Posterior vena cava (tissue), 2 donors: ENCODE measurements at places on chromosomes 5 and 9.

- DNase-seq = no peak
Measured at GRCh38 chr9:87233899-87234455, 263.7 kb upstream of the DAPK1 start.

- no peak for DNase-seq
Measured at GRCh38 chr5:59652449-59652848, 241.1 kb downstream of the PDE4D start.

GRCh38 chr5:14101922-14102321 lies 41.2 kb upstream of the TRIO start:
- no peak for DNase-seq

DNA sequence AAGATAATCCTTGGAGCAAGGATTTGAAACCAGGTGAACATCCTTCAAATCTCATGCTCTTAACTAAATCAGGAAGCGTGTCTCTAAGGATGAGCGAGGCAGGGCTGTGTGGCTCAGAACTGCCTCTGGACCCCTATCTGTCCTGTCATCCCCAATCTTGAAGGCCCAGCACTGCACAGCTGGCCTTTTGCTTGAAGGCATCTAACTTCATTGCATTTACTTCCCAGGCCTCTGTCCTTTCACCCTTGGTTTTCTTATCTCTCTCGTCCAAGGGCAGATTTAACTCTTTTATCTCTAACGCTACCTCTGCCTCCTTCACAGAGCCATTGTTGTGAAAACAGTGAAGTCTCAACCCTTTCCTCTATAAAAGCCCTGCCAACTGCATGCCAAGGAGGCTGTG lies 83.8 kb downstream of the UGCG start:
- DNase-seq = peak; percentile 35

DNA sequence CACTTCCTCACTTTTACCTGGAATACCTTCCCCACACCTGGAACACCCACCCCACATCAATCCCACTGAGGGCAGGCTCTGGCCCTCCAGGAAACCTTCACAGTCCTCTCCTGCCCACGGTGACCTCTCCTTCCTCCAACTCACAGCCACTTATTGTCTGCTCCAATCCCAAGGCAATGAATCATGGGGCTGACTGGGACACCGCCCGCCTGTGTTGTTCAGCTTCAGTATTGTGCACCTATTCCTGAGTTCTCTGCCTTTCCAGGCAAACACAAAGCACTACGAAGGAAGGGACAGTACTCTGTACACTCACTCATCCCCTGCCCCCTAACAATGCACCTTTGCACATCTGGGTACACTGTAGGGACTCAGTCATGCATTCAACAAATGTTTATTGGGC lies 7.3 kb downstream of the PCDH1 start:
- peak; percentile 63 for DNase-seq

GRCh38 chr5:90037646-90038045 lies 371.9 kb downstream of the CETN3 start:
- DNase-seq = no peak

DNA sequence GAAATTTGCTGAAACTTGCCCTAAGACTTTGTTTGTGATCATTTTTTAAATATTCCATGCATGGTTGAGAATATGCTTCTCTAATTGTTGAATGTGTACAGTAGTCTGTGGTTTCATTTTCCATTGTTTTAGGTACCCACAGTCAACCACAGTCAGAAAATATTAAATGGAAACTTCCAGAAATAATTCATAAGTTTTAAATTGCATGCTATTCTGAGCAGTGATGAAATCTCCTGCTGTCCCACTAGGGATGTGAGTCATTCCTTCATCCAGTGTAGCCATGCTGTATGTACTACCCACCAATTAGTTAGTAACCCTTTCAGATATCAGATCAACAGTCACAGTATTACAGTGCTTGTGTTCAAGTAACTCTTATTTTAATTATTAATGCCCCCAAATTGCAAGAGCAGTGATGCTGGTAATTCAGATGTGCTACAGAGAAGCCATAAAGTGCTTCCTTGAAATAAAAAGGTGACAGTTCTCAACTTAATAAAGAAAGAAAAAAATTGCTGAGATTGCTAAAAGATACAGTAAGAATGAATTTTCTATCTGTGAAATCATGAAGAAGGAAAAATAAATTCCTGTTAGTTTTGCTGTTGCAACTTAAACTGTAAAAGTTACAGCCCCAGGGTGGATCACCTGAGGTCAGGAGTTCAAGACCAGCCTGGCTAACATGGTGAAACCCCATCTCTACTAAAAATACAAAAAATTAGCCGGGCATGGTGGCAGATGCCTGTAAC lies 79.9 kb upstream of the FBXL17 start:
- no peak for DNase-seq

DNA sequence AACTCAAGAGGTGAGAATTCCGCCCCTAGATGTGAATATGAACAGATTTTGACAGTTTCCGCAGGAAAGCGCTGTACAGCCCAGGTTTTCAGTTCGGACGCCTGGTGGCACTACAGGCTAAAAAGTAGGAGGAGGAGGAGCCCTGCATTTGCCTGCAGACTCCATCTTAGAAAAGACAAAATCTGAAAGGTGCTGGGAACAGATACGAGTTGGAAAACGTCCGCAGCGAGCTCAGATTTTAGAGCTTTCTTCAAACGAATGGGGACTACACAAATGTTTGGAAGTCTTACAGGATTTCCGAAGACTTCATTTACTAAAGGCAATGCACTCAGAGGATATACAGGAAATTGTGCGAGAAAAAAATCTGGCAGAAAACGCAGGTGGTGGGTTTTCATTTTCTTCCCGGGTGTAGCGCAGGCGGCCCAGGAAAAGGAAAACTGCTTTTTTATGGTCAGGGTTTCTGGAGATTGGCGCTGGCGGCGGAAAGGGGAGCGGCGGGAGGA lies 9.9 kb upstream of the PCDHB2 start:
- no peak for DNase-seq

GRCh38 chr9:82010711-82011110 lies 22.1 kb downstream of the SPATA31D1 start:
- no peak for DNase-seq

DNA sequence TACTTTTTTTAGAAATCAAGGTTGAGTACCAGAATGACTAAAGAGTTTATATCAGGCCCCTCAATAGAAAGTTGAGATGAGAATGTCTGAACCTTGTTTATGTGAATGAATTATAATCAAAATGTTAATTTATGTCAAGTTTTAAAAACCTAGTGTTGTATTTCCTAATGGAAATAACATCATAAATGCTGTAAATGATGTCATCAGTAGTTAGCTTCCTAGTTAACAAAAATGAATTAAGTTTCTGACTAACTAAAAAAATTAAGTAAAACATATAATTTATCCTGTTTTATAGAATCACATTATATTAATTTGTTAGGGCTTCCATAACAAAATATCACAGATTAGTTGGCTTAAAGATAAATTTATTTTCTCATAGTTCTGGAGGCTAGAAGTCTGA lies 45.0 kb upstream of the CCNH start:
- DNase-seq = no peak

DNA sequence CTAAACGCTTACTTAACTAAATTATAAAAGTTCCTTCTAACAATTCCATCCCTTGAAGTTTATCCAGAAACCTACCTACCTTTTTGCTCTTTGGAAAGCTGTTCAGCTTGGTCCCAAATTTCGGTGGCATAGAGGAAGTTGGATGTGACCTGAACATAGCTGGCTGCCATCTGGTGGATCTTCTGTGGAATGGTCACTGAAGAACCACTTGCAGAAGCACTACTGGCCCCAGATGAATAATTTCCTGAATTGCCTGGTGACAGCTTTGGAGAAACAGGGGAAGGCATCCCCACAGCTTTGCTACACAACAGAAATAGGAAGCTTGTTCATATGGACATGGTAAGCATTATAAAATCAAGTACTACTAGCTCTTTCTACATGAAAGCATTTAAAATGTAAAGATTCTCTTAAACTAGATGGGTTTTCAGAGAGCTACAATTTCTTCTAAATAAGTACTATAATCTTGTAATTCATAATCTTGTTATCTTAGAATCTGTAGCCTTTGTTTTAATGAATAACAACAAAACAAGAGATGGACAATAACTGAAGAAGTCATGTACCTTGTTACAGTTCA lies 9.9 kb downstream of the LEAP2 start:
- no peak for DNase-seq

- DNase-seq = peak; percentile 91
Measured at GRCh38 chr9:108053555-108054061, 564.0 kb upstream of the KLF4 start.

DNA sequence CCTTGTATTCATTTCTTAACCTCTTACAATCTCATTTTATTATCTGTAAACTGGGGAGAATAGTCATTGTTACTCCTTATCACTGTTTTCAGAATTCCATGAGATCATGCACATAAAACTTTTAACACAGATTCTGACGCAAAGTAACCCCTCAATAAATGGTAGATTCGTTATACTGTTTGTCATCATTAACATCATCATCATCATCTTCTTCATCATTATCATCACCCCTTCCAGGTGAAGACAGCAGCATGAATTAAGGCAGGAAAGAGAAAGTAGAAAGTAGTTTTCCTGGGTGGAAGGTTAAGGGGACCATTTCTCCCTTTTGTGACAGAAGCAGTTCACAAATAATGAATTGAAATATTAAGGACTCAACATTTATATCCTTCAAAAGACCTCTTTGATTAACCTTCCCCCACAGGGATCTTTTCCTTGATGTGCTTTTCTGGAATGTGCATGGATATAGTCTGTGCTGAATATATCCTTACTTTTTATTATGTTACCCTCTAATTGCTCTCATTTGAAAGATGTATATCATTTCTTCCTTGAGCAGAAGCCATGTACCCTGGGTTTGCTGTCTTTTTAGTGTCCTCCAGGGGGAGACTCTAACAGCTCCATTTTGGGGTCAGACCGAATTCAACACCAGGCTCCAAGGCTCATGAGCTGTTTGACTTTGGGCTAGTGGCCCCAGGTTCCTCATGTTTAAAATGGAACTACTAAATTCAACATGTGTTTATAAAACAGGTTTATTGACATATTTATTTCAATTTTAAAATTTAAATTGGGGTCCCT lies 1029.9 kb upstream of the WWC1 start:
- DNase-seq = no peak

- no peak for DNase-seq
Measured at GRCh38 chr5:87900419-87900818, 368.2 kb downstream of the TMEM161B start.

DNA sequence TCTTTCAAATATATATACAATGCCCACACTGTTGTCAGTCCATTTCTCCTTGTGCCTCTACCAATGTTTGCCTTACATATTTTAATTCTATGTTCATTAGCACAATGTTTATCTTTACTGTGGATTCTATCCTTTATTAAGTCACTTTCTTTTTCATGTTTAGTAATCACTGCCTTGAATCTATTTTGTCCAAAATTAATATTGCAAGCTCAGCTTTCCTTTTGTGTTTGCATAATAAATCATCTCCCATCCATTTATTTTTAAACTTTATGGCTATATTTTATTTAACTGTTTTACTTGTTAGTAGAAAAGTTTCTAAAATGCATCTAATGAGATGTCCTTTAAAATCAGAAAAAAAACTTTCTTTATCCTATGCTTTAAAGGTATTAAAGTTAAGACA lies 126.8 kb upstream of the ACOT12 start:
- no peak for DNase-seq

DNA sequence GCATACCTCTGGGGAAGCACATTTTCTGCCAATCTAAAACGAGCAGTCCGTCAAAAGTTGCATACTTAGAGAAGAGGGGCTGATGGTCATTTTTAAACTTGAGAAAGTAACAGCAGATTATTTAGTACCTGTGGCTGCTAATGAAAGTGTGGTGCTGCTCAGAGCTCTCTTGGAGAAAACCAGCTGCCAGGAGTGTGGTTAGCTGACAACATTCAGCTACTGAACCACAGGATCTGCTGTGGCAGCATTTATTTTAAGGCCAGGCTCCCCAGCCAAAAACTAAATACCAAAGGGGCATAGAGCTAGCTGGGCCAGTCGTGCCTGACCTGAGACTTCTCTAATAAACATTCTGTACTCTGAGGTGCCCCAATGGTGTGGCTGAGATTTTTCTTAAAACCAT lies 203.6 kb downstream of the EDIL3 start:
- no peak for DNase-seq

- no peak for DNase-seq
Measured at GRCh38 chr9:78858266-78858665, 561.3 kb downstream of the PSAT1 start.

DNA sequence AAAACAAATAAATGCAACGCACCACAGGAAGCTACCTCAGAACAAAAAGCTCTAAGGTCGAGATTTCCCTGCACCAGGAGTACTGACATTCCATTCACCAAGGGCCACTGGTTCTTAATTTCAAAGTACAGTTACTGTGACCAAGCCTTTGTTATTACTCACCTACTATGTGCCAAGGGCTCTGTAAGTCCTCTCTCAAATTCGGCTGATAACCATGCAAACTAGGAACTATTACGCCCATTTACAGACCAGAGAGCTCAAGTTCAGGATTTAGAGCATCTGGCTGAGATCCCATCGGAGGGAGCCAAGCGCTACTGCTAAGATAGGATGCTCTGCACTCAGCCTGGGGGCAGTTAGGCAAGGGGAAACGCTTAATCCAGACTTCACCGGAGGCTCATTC lies 5.6 kb downstream of the MYO10 start:
- no peak for DNase-seq

DNA sequence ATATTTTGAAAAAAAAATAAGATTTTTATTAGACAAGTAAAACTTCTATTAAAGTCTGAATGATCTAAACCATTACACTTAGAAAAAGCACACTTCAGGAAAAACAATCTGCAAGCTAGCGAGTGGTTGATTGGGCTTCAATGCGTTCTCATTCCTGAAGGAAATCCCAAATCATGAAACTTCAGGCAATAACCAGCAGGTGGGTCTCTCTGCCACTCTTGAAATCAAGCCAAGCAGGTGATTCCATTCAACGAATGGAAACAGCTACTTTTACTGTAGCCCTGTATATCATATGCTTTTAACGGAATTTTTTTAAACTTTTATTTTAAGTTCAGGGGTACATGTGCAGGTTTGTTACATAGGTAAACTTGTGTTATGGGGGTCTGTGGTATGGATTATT lies 234.5 kb upstream of the TRPM3 start:
- no peak for DNase-seq

GRCh38 chr9:109107402-109108240 lies 12.1 kb downstream of the TMEM245 start:
- no peak for DNase-seq

DNA sequence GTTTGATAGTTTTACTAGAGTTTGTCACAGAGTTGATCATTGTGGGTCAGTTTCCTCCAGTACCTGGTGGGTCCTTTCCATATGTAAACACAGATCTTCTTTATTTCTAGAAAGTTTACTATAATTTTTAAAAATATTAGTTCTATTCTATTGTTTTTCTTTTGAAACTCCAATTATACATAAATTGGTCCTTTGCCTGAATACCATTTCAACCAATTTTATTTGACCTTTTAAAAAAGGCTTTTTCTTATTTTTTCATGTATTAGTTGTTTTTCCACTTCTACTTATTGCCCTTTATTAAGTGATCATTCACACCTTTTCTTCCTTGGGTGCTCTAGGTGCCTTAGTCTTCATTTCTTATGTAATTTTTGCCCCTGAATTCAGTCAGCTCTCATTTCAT lies 33.0 kb upstream of the MUSK start:
- no peak for DNase-seq

- no peak for DNase-seq
Measured at GRCh38 chr9:5442400-5443011, 4.8 kb upstream of the PLGRKT start.

- DNase-seq = no peak
Measured at GRCh38 chr5:95988094-95988493, 26.4 kb upstream of the ELL2 start.

- no peak for DNase-seq
Measured at GRCh38 chr5:33367416-33367815, 73.3 kb upstream of the TARS1 start.
